ENCODE measurements at places on chromosomes 6 and 20. TPM values are rescaled to one million over a fixed set of nuclear protein-coding genes. Genes with fewer than 3 reads are reported as not detected.

OTOR gene
- total RNA-seq: not detected

WFDC5 gene
- total RNA-seq: not detected

DNA sequence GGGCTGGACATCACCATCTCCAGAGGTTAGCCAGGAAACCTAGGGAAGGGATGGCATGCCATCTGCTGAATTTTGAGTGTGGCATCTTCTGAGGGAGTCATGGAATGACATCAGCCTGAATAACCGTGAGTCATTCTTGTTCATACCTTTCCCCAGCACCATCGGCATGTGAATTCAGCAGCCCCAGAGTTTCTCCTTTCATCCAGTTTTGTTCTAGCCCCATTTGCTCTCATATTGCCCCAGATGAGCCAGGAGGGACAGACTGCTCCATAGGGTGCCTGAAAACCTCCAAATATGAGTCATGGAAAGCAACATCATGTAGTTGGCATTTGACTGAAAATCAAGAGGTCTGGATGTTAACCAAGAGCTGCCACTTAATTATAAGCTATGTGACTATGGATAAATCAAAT lies 219.2 kb upstream of the SGK1 start:
- no peak for DNase-seq

- no peak for DNase-seq
Observed at GRCh38 chr6:1849691-1850090, 240.0 kb downstream of the FOXC1 start.

GRCh38 chr6:127446356-127446755 lies 12.8 kb downstream of the KIAA0408 start:
- DNase-seq: no peak

Measured in liver (tissue), 10 donors.